B cell (primary cell): ENCODE measurements at places on chromosomes 2 and 18. TPM values are rescaled to one million over a fixed set of nuclear protein-coding genes. Genes with fewer than 3 reads are reported as not detected.

TMSB10 gene
- 868 and 885 TPM in 2 replicates for total RNA-seq

CTIF gene
- total RNA-seq, result 14.5 and 16.2 TPM in 2 replicates

CNDP1 gene
- 0.51 and 0.57 TPM in 2 replicates for total RNA-seq

FOXD4L1 gene
- 0.32 and 0.81 TPM in 2 replicates for total RNA-seq
